Muscle of back (tissue), 13 donors: ENCODE measurements at places on chromosomes 7 and 10.
A peak's percentile ranks its signal among the peaks of the same experiment; 100 is the strongest.

- no peak for DNase-seq
Observed at GRCh38 chr10:20897146-20897825, at the start of gene NEBL. Gene NEBL (minus strand): TSS chr10:20897311. CDS start chr10:20897205, 106 bp downstream.

DNA sequence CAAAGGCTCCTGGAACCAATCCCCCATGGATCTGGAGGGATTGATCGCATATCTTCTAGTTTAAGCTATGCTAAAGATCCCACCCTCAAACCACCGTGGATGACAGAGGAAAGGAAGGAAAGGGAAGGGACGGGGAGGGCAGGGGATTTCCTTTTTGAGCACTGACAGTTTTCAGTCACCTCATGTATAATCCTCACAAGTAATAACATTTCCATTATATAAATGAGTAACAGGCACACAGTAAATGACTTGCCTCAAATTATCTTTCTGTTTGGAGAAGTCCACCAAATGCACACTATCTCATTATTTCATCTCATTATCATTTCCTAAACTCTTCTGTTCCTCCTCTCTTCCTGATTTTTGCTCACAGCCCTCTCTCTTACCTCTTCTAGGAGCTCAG, 127.1 kb upstream of the AOAH start:
- DNase-seq = no peak

- DNase-seq = no peak
Observed at GRCh38 chr10:125823663-125824251, 411 bp downstream of the BCCIP start.

GRCh38 chr7:46606761-46607160, 685.7 kb upstream of the IGFBP3 start:
- DNase-seq = no peak

- no peak for DNase-seq
Observed at GRCh38 chr7:2100278-2101208, 132.2 kb downstream of the MAD1L1 start.

DNA sequence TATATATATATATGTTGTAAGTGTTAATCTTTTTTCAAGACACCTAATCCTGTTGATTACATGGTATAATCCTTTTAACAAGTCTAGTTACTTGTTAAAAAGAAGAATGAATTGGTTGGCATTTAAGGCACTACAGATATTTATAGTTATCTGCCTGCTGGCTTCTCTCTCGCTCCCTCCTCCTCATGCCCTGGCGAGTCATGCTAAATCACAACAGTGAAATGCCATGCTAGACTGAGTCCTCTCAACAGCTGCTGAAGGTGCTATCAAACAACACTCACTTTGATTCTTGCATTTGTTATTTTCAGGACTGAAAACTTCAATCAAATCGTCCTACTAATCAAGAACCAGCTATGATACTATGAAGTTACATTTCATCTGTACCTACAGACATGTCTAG, 15.4 kb downstream of the NRAP start:
- DNase-seq = no peak

- DNase-seq = no peak
Observed at GRCh38 chr7:116902867-116903266, 40.5 kb downstream of the CAPZA2 start.

GRCh38 chr7:27132214-27132613, 1.7 kb upstream of the HOXA4 start:
- no peak for DNase-seq

DNA sequence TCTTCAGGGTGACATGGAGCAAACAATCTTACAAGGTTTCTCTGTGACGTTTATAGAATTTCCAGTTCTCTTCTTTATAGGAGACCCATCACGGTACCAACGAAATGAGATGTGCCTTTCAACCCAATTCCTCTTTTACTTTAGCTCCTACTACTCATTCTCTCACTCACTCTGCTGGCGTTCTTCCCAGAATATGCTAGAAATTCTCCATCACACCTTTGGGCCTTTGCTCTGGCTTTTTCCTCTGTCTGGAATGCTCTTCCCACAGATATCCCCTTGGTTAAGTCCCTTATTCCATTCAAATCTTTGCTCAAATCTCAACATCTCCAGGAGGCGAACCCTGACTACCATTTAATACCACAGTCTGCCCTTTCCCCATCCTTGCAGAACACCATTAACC, 39.0 kb downstream of the SEMA3C start:
- DNase-seq = peak; percentile 30

- DNase-seq = no peak
Observed at GRCh38 chr10:120667276-120667675, 183.9 kb upstream of the WDR11 start.

DNA sequence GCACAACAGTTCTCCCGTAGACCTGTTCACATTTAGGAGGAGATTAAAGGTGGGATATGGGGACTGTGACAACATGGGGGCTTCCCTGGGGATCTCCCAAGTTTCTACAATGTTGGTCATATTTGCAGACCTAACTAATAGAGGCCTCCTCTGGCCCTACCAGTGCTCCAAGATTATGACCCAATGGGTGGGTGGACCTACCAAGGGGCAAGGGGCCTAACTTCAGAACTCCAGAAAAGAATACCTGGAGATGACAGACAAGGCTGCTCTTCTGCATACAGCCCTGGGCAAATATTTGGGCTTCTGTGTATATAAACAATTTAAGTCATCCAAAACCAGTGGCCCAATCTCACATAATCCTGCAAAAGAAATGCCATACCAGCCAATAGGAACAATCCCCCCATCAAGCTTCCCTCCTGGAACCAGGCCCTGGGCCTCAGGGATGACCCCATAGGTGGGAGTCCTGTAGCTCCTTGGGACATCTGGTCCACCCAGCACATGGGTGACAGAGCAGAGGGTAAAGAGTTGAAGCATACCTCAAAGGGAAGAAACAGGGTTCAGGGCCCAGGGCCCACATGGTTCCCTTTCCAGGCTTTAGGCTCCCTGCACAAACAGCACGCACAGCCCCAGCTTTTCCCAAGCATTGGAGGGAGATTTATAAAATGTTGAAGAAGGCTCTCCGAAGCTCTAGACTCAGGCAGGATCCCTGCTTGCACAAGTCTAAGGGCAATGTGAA, 86.1 kb upstream of the CHST15 start:
- no peak for DNase-seq

DNA sequence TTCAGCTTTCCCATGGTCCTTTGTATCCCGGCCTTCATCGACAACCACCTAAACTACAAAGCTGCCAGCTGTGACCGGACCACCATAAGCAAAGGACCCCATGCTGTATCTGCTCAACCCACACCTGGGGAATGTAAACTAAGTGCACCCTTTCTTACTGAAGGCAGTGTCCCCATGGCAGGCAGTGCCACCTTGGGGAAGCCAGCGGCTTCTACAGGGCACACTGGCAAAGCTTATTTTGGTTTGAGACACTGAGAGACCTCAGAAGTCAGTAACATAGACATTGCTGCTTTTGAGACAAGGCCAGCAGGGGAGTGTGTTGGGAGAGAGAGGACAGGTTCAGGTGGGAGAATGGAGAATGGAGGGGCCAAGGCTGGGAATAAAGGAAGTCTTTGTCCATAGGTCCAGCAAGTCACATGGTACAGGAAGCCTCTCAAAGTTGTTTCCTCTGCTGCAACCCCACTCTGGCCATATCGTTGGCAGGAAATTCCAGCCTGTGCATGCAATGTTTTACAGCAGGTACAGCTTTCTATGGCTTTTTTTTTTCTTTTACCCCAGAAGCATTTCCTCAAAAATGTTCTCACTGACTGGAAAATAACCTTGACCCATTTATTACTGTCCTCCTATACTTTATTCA, 85.9 kb upstream of the NPVF start:
- DNase-seq = no peak

- DNase-seq = no peak
Observed at GRCh38 chr7:11281953-11282352, 308.3 kb downstream of the PHF14 start.

- no peak for DNase-seq
Observed at GRCh38 chr10:129655007-129655678, 188.1 kb downstream of the MGMT start.

- no peak for DNase-seq
Observed at GRCh38 chr7:134834689-134835462, 55.4 kb downstream of the CALD1 start.

- DNase-seq = no peak
Observed at GRCh38 chr10:3791974-3792633, 7.1 kb upstream of the KLF6 start.

- DNase-seq = no peak
Observed at GRCh38 chr10:3765146-3765545, 19.9 kb downstream of the KLF6 start.

DNA sequence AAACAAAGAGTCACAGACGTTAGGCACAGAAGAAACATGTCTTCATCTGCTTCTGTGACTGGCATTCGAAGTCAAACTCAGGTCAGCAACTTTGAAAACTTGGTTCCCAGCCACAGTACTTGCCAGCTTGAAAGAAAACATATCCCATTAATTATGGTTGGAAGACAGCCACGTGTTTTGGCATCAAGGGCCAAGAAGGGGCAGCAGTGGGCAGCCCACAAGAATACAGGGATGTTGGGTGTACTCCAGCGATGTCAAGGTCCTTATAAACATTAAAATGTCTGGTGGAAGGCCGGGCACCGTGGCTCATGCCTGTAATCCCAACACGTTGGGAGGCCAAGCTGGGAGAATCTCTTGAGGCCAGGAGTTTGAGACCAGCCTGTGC, 29.5 kb downstream of the JCAD start:
- DNase-seq = no peak

DNA sequence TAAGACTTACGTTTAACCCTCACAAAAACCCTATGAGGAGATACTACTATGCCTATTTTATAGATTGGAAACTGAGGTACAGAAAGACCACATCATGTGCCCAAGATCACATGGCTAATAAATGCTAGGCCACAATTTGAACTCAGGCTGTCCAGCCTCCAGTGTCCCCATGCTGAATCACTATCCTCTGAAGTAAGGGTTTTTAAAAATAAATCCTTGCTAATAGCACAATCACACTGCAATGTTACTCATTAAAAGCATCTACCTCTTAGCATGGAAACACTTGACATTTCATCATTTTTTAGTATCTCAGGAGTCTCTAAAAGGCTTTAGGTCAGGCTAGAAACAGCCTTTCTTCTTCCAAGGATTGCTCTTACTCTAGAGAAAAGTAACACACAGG, 50.0 kb upstream of the PPP1R3C start:
- no peak for DNase-seq

DNA sequence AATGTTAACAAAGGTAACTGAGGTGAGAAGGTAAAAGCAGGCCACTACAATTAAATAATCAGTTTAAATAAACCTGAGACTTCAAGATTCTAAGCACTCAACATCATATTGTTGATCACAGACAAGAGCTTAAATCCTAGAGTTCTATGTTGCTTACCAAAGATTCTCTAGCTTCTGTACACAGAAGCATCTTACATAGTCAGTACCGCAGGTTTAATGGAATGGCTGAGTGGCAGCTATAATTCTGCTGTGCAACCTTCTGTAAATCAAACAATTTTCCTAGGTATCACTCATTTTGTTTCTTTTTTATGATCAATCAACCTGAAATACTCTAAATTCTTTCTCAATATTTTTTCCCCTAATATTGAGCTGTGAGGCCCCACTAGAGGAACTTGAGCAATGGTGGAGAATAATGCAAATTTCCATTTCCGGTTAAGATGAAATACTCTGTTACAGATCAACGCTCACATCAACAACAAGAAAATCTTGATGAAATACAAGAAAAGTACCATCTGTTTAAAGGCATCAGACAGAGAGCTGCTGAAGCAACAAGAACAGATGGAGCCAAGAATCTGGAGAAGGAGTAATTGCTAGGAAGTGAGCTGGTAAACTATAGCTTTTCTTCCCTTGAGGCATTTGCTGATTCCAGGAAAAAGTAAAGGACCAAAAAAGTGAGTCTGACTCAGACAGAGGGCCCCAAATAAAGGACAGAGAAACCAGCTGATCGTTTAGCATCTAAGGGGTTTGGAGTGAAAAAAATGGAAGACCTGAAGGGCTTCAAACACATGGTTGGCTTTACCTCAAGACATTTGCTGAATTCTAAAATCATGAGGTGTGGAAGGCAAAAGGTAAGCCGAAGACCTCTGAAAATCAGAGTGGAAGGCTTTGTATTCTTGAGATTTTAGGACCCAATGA, 22.6 kb downstream of the PNPLA8 start:
- DNase-seq = no peak

DNA sequence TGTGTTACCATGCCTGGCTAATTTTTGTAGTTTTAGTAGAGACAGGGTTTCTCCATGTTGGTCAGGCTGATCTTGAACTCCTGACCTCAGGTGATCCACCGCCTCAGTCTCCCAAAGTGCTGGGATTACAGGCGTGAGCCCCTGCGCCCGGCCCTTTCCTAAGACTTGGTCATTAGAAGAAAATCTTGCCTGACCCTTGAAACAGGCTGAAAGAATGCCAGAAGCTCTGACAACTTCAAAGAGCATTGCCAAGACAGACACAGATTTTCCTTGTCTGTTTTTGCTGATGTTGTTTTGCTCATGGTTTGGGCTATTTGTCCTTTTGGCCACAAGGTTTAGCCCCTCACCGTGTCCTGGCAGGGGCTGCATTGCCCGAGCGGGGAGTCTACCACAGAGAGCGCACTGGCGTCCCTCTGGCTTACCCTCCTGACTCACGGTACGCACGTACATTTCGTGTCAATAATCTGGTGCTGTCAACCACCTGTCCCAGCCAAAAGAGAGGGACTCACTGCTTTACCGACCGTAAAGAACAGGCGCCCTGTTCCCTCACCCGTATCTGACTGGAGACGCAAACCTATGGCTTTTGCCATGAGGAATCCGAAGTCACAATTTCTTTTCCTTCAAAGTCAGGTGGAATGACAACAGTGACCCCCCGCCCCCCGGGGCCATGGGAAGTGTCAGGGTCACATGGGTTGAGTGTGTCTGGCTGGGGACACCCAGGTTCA, 10.1 kb upstream of the INPP5A start:
- DNase-seq = no peak

DNA sequence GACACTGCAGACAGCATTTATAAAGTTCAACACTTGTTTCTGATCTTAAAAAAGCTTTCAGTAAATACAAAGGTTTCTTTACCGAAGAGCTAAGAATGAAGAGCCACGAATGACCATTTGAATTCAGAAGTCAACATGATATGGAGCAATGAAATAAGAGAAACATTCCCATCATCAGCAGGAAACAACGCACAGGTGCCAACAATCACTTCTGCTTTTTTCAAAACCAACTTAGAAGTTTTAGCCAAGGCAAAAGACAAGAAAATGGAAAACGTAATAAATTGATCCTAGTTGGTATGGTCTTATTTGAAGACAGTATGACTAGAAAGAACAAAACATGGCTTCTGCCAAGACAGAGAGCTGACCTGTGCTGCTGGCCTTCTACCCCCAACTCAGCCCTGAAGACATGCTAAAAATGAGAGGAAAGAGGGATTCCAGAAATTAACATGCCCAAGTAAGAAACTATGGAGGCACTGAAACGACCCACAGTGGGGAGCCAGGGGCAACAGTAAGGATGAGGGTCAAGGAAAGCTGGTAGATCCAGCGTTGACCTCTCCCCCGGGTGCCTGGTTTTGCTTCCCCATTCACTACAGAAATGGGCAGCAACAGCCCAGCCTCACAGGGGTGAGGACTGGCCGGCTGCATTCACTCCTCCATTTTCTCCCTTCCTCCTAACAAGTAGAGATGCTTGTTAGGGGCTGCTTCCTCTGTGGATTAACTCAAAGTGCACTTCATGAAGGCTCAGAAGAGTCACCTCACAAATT, 30.1 kb downstream of the VPS41 start:
- DNase-seq = no peak

- no peak for DNase-seq
Observed at GRCh38 chr10:60175441-60175971, 214.2 kb downstream of the ANK3 start.

- no peak for DNase-seq
Observed at GRCh38 chr10:43795093-43795492, 146.4 kb upstream of the ZNF32 start.

GRCh38 chr10:59892697-59893096, 13.7 kb downstream of the CCDC6 start:
- no peak for DNase-seq

- no peak for DNase-seq
Observed at GRCh38 chr7:1555046-1555812, 776 bp downstream of the TMEM184A start.
